ENCODE measurements at places on chromosomes 1 and 21.

GRCh38 chr1:207817166-207817565 is 65.3 kb downstream of the CD46 start:
- peak; percentile 43 for DNase-seq

DNA sequence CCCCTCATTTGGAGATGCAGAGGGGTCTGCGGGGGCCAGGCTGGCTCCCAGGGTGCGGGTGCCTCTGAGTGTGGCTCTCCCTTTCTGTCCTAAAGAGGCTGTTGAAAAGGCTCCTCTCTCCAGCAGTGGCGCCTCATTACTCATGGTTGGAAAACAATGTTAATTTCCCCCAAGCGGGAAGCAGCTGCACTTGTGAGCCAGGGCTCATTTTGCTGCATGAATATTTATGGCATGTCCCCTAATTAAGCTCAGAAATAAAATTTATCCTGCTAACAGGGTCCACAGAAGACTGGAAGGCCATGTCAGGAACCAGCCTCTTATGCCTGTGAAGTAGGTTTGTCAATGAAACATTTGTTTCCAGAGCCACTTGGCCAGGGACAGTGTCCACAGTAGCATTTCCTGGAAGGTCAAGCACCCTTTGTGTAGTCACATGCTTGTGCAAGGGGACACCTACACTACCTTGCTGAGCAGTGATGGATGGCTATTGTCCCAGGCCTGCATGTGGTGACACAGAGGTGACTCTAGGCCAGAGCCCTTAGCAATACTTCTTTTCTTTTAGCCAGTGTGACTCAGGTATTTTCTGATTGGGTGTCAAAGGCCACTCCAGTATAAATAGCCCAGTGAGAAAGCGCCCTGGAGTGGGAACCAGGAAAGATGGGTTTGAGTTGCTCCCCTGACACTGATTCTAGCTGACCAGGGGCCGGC is 259.0 kb downstream of the FOXD2 start:
- DNase-seq, result no peak

DNA sequence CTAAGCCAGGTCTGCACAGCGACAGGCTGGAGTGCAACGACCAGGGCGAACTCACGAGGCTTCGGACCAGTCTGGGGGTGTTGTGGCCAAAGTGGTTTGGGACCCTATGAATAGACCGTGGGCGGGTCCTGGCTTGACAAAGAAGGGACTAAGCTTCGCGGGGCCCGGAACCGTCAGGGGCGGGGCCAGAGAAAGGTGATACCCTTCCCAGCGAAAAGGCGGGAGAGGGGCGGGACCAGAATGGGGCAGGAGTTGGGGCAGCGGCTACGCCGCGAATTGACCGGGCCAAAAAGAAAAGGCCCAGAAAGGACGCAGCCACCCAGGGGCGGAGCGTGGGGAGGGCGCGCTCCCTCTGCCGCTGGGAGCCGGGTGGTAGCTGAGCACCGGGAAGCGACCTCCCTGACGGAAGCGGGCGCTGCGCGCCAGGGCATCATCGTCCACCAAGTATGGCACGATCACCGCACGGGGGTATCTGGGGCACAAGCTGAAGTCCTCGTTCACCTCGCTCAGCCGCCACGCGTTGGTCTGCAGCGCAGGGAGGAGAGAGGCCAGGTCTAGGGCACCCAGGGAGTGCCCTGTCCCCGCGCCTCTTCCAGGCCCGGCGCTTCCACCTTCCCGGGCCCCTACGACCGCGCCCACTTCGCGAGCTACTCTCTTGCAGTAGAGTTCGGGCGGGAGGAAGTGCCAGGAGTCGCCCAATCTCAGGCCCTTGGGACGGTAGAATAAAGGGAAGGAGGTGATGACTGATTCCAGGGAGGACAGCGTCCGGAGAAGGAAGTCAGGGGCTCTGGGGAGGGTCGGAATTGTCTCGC is 6.7 kb upstream of the FAM167B start:
- DNase-seq, result peak; percentile 57

- DNase-seq, result no peak
Measured at GRCh38 chr1:235023711-235024439, 104.8 kb downstream of the TOMM20 start.

GRCh38 chr1:151837197-151837596 is 2.4 kb downstream of the C2CD4D start:
- no peak for DNase-seq

- no peak for DNase-seq
Measured at GRCh38 chr1:38640371-38640770, 219.2 kb downstream of the RRAGC start.

DNA sequence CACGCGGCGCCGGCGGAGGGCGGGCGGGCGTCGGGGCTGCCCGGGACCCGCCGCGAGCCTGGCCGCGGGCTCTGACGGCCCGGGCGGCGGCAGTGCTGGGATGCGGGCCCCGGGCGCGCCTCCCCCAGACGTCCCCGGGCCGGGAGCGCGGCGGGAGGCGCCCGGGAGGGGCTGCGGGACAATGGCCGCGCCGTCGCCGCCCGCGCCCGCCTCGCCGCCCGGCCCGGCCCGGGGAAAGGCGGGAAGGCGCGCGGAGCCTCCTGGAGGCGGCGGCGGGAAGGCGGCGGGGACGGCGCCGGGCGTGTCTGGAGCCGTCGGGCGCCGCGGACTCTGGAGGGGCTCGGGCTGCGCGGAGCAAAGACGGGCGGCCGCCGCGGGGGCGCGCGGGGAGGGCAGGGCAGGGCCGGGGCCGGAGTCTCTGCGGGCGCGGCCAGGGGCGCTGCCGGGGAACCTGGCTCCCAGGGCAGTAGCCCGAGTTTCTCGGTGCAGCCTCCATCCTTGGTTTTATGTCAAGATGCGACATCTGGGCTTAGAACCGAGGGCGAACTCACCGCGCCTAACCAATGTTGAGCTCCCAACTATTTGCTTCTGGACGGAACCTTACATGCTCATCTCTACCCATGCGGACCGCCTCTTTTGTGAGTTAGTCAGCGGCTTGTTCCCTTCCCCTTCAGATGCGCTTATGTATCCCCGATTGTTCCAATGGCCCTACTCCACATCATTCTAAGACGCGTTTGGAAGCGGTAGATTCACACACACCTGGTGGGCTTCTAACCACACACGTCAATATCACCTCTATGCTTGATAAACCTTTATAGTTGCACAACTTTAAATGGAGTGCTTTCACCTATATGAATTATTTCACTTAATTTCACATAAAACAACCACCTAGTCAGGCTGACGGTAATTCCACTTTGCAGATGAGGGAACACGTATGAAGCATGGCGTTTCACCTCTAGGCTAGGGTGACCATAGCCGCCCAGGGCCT is 651 bp downstream of the ZBTB8A start:
- DNase-seq, result peak; percentile 15

- DNase-seq, result peak; percentile 96
Measured at GRCh38 chr1:15083578-15083977, 70.0 kb upstream of the TMEM51 start.

DNA sequence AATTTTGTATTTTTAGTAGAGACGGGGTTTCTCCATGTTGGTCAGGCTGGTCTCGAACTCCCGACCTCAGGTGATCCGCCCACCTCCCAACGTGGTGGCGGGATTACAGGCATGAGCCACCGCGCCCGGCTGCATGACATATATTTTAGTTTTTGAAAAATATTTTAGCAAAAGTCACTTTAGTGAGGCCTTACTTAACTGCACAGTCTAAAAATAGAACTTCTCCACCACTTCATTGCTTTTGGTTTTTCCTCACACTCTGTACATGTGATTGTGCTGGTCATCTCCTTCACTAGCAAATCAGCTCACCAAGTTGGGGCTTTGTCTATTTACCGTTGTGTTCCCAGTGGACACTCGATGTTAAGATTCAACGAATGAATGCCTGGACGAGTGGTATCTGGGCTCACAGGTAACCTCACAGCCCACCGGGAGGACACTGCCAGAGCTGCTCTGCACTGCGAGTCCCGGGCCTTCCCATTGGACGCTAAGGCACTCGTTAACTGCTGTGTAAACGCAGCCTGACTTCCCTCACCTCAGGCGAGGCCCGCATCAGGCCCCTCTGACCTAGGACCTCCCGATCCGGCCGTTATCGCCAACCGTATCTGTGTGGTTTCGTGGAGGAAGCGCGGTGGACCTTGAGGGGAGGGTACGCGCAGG is 14.0 kb upstream of the ZNF692 start:
- DNase-seq, result peak; percentile 54

DNA sequence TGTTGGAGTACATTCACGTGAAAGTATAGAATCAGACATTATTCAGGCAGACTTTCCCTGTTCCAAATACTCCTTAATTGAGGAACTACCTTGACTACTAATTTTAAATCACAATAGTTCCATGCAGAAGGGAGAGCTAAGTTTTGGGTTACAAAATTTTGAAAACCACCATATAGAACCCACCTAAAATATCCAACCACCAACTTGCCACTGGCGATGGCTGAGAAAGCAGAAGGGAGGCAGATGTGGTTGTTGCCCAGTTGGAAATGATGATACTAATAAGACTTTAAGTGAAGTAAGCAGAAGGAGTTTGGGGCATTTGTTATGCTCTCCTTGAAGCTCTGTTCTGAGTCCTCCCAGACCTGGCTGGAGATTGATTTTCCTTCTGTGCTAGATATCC is 190.7 kb downstream of the HLX start:
- DNase-seq, result peak; percentile 20
